ENCODE measurements at places on chromosomes 13 and 19.

GRCh38 chr13:113112893-113113845, 7.6 kb downstream of the F7 start:
- DNase-seq: no peak

DNA sequence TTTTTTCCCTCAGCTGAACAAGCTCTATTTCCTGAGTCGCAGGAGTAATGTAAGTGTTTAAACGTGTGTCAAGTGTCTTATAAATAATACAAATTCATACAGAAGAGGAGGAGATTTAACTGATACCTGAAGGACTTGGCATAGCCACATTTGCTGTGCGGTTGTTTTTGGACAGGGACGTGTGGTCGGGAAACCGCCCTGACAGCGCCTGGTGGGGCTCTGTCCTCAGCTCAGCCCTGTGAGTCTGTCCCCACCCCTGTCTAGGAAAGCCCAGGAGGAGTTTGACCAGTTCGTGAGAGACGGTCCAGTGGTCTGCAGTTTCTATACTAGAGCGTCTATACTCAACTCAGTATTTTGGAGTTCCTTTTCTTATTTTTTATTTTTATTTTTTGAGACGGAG, 16.7 kb downstream of the ZIC2 start:
- DNase-seq: no peak

- no peak for DNase-seq
Measured at GRCh38 chr19:47973529-47973928, 18.4 kb downstream of the BSPH1 start.

GRCh38 chr13:63632321-63632720, 2216.7 kb upstream of the PCDH20 start:
- DNase-seq: no peak

DNA sequence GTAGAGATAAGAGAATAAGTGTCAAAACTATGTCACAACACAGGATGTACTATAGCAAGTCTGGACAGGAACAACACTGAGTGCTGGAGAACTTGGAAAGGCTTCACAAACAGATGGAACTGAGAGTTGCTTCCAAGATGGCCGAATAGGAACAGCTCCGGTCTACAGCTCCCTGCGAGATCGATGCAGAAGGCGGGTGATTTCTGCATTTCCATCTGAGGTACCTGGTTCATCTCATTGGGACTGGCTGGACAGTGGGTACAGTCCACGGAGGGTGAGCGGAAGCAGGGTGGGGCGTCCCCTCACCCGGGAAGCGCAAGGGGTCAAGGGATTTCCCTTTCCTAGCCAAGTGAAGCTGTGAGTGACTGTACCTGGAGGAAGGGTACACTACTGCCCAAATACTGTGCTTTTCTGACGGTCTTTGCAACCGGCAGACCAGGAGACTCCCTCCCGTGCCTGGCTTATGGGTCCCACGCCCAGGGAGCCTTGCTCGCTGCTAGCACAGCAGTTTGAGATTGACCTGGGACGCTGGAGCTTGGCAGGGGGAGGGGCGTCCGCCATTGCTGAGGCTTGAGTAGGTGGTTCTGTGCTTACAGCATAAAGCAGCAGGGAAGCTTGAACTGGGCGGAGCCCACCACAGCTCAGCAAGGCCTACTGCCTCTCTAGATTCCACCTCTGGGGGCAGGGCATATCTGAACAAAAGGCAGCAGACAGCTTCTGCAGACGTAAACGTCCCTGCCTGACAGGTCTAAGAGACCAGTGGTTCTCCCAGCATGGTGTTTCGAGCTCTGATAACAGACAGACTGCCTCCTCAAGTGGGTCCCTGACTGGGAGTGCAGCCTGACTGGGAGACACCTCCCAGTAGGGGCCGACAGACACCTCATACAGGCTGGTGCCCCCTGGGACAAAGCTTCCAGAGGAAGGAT, 46.0 kb downstream of the USP12 start:
- no peak for DNase-seq

DNA sequence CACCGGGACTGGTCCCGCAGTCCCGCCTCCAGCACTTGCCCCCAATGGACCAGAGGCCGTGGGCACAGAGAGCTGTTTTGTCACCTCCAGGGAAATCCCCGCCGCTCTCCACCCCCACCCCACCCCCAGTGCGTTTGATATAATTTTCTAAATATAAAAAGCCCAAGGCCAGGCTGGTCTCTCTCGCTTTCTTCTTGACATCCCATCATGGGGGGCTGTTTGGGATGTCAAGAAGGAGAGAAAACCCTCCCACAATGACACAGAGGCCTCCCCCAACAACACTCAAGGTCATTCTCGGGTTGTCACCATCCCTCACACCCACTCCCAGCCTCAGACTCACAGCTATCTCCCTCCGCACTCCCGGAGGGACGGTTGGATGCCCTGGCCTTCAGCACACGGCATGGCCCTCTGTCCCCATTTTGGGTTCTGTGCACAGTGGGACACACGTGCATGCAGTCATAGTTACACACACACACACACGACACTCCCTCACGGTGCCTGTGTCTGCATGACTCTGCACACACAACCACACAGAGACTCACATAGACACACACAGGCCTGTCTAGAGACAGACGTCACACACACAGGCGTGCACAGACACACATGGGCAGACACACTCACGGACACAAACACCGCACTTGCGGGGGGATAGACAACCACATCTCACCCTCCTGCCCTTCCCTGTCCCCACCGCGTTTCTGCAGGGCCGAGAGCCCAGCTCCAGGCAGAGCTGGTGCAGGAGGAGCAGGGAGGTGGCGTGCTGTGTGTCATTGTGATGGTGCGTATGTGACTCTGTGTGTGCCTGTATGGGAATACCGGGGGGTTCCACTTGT, 4.8 kb upstream of the NFIC start:
- no peak for DNase-seq

DNA sequence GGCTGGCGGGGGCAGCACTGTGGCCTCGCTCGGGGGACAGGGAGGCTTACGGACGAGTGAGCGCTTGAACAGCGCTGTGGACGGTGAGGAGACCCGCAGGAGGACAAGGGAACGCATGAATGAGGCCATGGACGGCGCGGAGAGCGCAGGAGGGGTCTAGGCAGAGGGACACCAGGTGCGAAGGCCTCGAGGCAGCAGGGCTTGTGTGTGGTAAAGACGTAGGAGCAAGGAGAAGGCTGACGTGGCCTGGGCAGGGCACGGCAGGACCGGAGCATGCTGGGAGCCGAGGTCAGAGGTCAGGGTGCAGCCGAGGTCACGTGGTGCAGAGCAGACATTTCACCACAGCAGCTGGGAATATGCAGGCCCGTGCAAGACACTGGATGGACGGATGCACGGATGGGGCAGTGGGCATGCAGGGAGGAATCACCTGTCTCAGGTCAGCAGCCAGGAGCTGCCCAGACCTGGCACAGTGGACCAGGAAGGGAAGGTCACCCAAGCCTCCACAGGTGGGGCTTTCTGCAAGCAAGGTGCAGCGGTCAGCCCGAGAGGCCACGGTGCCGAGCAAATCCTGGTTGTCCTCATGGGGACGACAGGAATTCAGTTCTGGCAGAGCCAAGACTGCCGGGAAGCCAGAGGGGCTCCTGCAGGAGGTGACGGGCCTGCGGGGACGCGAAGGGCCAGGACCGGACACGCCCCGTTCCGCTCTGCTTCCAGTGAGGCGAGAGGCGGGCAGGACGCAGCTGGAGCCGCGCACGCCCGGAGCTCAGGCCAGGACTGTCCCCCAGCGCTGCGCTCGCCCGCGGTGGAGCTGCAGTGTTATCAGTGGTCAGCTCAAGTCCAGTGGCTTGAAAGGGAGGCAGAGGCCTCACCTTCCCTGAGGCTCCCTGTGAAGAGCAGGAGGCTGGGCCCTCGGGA, 72.2 kb downstream of the RASA3 start:
- DNase-seq: no peak

- no peak for DNase-seq
Measured at GRCh38 chr19:399370-399769, 9.6 kb downstream of the C2CD4C start.

- DNase-seq: no peak
Measured at GRCh38 chr13:44318161-44318560, 55.5 kb upstream of the SERP2 start.

DNA sequence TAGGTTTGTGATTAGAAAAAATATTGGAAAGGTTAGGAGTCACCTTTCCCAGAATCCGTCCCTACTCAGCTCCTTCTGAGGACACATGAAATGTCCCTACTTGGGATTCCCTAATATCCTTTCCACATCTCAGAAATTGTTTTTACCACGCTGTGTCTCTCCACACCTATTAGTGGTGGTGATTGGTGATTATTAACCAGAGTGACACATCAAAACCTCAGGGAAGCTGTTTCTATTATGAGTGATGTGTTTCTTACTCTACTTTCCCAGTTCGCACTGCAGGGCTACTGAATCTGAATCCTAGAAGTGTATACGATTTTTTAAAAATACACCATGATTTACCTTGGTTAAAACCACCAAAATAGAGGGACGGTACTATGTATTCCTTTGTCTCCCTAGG, 460.8 kb downstream of the TBC1D4 start:
- no peak for DNase-seq

GRCh38 chr19:38252941-38253691, 3.1 kb downstream of the PPP1R14A start:
- no peak for DNase-seq

- DNase-seq: no peak
Measured at GRCh38 chr19:16022251-16022650, 54.0 kb upstream of the TPM4 start.

- DNase-seq: no peak
Measured at GRCh38 chr19:51508059-51508733, 6.6 kb upstream of the SIGLEC12 start.

DNA sequence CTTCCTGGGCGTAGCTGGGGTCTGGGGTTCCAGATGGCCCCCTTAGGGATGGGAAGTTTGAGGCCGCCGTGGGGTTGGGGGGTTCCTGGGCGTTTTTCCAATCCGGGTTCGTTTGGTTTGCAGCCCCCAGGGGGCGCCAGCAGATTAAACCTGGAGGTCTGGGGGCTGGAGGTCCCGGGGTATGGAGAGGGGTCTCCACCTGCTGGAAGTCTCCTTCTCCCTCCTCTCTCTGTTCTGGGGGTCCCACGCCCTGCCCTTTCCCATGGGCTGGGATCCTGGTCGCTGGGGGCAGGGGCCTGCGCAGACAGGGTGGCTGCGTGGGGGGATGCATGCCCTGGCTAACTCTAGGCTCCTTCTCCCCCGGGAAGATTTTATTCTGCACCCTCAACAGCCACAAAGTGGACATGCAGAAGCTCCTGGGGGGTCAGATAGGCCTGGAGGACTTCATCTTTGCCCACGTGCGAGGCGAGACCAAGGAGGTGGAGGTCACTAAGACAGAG, 899 bp downstream of the GIPC3 start:
- no peak for DNase-seq

DNA sequence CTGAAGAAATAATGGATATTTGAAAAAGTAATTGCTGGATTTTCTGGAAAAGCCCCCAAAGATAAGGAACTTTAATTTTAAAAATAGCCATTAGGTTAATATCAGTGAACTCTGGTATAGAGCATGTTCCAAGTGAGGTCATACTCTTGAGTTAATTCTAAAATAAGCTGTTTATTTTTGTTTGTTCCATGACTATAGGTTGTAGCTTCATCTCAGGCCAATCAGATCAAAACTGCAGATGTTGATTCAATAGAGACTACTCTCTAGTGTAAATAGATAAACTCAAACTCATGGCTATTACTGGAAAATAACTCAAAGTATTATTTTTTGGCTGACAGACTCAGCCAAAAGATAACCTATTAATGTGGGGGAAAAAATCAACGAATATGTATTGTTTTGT, 815.1 kb downstream of the DIAPH3 start:
- no peak for DNase-seq

GRCh38 chr13:30256713-30257467, 50.5 kb downstream of the KATNAL1 start:
- no peak for DNase-seq

DNA sequence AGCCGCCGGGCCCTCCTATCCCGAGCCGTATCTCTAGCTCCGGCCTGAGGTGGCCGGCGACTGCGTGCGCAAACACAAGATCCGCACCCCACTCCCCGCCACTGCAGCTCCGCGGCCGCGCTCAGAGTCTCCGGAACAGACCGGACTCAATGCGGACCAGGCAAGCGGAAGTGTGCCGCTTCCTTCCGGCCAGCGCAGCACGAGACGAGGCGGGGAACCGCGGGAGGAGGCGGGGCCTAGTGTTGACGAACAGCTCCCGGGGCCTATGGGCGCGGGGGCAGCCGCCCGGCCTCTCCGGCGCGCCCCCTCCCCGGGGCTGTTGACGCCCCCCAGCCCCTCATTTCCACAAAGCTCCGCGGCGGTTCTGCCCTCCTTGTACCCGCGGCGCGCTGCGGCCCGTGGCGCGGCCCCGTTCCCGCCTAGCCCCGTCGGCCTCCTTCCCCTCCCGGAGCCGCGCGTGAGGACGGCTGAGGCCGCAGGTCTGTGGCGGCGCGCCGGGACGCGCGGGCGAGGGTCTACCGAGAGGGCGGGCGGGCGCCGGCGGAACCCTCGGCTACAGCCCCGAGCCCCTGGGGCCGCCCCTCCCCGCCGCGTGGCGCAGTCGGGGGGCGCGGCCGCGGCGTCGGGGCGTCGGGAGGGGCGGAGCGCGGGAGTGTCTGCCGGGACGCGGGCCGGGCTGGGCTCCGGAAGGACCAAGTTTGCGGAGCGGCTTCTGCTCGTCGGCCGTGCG, at the start of gene DPY19L3:
Gene DPY19L3, plus strand, starts transcription at position 340 of the 730 bp plus-strand sequence. CDS start 2,484 bp downstream, outside the sequence.
- DNase-seq: peak; percentile 86

- DNase-seq: no peak
Measured at GRCh38 chr13:104267206-104267811, 1201.1 kb upstream of the SLC10A2 start.

GRCh38 chr19:40265763-40266099, 19.4 kb downstream of the AKT2 start:
- no peak for DNase-seq

DNA sequence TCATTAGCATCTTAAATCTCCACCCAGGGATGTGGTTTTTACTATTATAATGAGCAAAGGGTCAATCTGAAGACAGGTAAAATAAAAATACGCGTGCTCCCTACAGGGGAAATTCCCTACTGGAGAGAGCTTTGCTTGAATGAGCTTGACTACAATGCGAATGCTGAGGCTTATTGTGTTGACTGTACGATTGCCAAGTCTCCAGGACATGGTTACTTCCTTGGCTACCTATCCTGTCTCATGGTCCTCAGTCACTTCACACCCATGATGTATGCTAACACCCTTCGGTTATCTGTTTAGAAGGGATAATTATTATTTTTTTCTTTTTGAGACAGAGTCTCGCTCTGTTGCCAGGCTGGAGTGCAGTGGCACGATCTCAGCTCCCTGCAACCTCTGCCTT, 61.7 kb downstream of the ZNF627 start:
- DNase-seq: no peak

DNA sequence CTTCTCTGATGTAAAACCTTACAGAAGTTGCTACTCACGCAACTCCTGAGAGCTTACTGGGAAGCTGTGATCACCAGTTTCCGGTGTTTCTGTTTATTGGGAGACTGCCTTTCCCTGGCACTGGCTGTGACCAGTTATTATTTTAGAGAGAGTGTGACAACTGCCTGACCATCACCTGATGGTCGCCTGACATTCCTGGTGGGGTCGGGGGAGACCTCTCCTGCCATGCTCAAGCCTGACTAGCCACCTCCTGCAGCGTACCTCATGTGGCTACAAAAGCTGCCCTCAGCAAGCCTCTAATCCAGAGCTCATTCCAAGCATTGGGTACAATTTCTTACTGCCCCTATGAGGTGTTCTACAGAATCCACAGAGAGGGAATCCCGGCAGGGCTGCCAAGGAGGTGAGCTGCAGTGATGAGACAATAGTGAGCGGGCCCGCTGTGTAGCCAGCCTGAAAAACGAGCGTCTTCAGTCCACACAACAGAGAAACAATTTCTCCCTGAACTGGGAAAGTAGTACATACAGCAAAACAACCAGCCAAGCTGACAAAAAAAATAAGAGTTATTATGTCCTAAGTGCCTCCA, 28.7 kb downstream of the GJA3 start:
- no peak for DNase-seq
